ENCODE measurements at places on chromosomes 12 and 14.

GRCh38 chr12:2895051-2895451, 4.4 kb downstream of the TULP3 start:
- DNase-seq = no peak

DNA sequence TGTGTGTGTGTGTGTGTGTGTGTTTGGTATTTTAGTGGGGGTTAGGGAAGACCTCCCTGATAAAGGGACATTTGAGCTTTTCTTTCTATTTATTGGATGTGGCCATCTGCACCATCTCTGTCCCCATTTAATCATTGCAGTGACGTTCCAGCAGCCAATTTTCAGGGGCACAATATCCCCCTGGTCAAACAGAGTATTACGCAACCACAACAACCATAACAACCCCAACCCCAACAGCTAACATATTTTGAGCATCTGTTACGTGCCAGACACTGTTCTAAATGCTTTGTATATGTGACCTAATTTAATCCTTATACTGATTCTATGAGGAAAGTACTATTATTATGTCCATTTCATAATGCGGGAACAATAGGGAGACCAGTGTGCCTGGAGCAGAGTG, 87.4 kb downstream of the TTC8 start:
- no peak for DNase-seq

- DNase-seq = no peak
Observed at GRCh38 chr12:68440068-68440581, 108.0 kb upstream of the MDM1 start.

- DNase-seq = no peak
Observed at GRCh38 chr14:77105145-77105939, 7.3 kb downstream of the CIPC start.

GRCh38 chr12:69354556-69355187, 4.9 kb upstream of the YEATS4 start:
- no peak for DNase-seq

GRCh38 chr12:34294671-34295365, 272.5 kb downstream of the ALG10 start:
- DNase-seq = no peak

DNA sequence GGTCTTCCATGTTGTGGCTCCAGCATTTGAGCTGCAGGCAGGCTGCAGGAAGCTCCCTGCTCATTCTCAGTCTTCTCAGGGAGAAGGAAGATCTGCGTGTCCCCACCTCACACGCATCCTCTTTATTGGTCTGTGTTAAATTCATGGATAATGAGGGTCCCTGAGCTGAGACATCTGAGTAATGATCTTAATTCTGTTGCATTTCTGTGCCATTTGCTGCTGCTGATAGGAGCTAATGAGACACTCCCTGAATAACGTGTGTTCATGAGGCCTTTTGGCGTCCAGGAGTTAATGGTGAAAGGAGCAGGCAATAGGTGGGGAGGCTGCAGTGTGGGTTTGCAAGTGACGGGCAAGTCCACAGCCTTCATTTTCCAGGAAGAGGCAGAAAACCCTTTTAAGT, 46.6 kb upstream of the OAS1 start:
- DNase-seq = no peak

- no peak for DNase-seq
Observed at GRCh38 chr14:65026526-65026925, 39.8 kb downstream of the FNTB start.

DNA sequence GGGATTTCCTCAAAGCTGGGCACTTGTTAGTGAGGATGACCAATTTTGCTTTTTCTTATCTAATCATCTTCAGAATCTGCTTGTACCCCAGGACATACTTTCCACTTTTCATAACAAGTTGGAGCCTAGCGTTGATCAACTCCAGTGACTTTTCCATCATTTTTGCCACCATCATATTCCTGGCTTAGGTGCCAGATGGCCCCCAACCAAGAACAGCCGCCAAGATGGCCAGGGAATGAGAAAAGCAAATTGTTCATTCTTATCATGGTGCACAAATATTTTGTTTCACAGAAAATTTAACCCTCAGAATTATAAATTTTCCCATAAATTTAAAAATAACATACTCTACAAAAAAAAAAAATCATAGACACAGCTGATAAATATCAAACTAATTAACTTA, 37.5 kb downstream of the SLC2A13 start:
- DNase-seq = no peak

DNA sequence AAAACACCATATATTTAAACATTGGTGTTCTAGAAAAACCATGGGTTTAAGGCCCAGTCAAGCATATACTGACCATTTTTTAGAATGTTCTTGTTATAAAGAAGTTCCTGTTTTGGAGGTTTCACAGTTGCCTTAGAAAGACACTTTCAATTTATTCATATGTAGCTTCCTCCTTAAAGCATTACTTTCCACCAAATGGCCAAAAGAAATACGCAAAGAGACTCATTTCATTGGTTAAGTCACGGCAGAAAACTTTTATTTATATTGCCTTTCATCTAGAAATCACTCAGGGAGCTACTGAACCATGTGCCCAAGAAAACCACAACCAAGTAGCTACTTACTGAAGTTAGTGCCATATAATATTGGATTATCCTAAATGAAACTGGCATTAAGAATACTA, 40.0 kb downstream of the MYBPC1 start:
- no peak for DNase-seq

GRCh38 chr14:50773632-50774541, 57.1 kb downstream of the NIN start:
- no peak for DNase-seq

DNA sequence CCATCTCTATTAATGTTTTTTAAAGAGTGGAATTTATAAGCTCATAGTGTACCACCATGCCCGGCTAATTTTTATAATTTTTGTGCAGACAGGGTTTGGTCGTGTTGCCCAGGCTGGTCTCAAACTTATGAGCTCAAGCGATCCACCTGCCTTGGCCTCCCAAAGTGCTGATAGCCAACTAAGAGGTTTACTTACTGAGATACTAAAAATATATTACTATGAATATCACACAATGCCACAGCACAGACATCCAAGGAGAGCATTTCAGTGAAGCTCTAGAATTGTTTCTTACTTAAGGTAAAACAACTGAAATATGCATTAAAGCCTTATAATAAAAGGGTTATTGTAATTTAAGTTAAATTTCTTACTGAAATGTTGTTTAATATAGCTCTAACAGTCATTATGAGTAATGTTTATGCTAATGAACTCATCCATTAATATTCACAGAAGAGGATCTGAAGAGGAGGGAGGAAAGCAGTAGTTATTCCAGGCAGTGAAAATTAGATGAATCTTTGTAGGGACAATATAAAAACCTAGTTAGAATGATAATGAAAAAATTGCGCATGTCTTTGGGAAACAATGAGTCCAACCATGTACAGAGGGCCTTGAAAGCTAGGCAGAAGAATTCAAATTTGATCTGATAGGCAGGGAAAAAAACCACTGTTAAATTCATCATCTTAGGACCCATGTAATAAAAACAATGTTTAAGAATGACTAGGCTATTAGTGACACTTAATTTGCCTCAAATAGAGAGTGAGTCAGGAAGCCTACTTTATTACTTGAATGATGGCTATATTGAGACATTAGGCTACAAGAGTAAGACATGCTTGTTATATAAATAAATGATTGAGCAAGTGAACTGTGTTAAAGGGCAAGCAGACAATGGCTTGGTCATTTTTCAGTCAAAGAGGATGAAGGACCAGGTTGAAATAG, 99.2 kb downstream of the SLC41A2 start:
- no peak for DNase-seq

DNA sequence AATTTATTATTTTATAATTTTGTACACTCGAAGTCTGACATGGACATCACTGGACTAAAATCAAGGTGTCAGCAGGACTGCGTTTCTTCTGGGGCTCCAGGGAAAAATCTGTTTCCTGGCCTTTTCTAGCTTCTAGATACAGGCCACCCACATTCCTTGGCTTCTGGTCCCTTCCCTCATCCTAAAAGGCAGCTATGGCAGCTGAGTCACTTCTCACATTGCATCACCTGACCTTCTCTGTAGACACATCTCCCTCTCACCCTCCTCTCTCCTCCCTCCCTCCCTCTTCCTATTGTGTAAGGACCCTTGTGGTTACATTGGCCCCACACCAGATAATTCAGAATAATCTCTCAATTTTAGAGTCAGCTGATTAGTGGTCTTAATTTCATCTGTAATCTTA, 92.4 kb downstream of the RPS6KA5 start:
- no peak for DNase-seq

DNA sequence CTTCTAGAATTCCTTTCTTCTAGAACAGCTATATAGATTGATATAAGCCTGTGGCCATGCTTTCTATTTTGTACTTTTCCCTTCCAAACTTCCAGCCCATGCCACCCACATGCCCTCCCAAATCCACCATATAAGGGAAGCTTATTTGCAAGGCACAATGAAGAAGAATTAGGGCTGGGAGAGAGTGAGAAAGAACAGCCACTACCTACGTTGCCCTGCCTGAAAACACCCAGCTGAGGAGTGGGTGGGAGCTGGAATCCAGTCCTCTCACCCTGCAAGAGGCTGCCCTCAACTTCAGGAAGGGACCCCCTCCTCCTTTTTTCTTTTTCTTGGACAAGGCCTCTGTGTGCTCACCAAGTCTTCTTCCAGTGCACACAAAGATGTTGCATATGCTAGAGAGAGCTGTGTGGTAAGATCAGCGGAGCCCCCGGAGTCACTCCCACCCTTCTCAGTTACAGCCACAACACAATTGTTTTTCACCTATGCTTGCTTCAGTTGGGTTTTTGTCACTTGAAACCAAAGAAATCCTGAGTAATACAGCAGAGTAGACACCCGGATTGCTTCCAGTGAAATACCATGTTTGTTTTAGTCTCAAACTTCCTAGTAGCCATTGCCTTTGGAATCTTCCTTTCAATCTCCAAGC, 38.8 kb downstream of the CDKL1 start:
- DNase-seq = no peak

DNA sequence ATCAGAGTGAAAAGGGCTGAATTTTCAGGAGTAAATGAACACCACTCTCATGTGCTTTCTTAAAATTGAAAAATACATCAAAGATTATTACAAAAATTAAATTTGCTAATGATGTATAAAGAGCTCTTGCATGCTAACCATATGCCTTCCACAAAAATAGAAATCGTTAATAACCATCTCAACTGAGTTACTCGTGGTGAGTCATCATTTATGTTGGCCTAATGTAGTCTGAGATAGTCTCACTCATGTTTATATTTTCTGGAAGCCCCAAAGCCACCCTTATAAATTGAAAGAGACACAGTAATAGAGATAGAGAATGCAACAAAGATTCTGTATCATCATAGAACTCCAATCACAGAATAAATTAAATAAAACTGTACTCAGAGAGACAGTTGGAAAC, 131.2 kb downstream of the KCNH5 start:
- no peak for DNase-seq

GRCh38 chr12:89453121-89453978, 71.2 kb downstream of the GALNT4 start:
- no peak for DNase-seq

DNA sequence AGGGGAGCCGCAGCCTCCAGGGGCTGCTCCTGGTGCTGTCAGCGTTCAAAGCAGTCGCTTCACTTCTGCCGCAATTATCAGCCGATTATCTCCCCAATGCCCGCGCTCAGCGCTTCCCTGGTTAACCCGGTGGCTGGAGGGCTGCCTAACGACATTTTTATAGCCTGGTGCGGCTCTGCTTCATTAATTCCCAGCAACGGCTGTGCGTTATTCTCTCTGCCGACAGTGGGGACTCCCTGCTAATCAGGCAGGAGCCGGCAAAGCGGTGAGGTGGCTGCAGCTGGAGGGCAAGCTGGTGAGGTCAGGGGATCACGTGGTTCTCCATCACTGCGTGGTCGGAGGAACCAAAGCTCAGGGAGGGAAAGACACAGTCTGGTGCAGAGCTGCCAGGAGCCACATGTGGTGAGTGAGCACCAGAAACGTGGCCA, 62.9 kb downstream of the GLRX5 start:
- DNase-seq = no peak

DNA sequence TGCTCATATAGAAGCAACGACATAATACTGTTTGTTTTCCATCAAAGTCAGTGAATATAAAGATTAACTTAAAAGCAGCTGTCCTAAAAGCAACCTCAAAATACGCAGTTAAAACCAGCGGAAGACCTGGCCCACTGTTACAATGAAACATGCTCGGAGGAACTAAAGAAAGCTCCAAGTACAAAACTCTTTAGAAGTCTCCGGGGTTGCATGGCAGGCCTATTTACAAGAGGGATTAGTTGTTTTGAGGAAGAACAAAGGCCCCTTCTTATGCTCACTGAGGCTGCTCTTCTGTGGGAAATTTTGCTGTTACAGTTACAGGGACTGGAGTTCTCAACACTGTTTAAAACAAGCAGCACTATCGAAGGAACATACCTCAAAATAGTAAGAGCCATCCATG, 75.9 kb upstream of the C12orf71 start:
- DNase-seq = no peak

GRCh38 chr14:95078867-95079266, 78.5 kb downstream of the DICER1 start:
- DNase-seq = no peak

- no peak for DNase-seq
Observed at GRCh38 chr14:39868251-39868650, 436.0 kb upstream of the FBXO33 start.

GRCh38 chr14:31300883-31301282, 93.3 kb upstream of the HECTD1 start:
- DNase-seq = no peak

DNA sequence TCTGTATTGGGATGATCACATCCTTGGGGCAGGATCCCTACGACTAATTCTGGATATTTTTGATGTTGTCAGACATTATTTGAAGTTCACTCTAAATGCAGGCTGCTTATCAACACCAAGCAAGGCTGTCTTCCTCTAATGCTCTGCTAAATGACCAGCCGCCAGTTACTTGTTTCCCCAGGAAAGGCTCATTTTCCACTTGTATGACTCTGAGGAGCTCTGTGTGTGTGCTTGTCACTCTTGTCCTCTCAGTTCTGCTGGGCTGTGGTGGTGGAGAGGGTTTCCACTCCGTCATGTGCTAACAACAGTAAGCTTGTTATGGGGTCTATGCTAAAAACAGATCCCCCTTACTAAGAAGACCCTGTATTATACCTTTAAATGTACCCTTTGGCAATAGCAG, 42.1 kb downstream of the ATL1 start:
- no peak for DNase-seq

GRCh38 chr14:92470811-92471210, 42.8 kb upstream of the RIN3 start:
- DNase-seq = no peak

DNA sequence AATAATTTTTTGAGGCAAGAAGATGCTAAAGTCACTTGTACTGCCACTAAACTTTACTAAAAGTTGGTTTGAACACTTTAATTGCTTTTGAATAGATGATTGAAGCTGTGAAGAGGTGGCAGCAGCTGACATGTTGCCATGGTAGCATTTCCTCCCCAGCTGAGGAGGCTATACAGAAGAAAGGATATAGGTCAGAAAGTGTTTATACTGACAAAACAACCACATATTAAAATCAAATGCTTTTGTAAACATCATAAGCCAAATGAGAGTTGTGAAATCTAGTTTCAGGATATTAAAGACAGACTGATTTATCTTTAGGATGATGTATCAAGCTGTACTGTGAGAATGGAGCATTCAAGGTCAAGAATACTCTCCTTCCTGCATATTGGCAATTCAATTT, 41.7 kb downstream of the TSPAN19 start:
- no peak for DNase-seq

Data from left hindlimb (tissue), 1 donor.